Amygdala (tissue), 56 donors: ENCODE measurements at places on chromosomes 16 and 17.

- no peak for DNase-seq
Observed at GRCh38 chr17:4719684-4720221, 9.3 kb downstream of the ARRB2 start.

- no peak for DNase-seq
Observed at GRCh38 chr17:57068222-57068658, 16.8 kb upstream of the AKAP1 start.

GRCh38 chr17:63190821-63191370 lies 224.9 kb downstream of the TANC2 start:
- DNase-seq = no peak

DNA sequence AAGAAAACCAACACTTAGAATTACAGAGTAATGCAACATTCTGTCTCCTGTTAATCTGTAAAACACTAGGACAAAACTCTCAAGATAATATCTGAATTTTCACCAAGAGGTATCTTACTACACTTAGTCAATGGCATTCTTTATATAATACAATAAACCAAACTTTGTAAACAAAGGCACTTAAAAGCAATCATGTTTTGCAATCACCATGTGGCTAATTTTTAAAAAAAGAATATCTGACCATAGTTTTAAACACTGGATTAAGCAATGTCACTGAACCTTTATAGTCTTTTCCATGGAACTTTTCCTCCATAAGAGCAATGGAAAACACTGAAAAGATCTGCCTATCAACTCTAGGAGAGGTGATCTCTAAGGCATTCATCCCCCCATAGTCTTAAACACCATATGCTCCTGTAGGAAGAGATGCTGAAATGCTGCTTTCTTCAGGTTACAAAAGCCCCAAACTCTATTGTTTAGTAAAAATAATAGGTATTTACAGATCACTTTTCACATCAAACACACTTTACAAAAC lies 144.2 kb upstream of the CORO6 start:
- no peak for DNase-seq
